ENCODE measurements at places on chromosomes 1 and 21. TPM values are rescaled to one million over a fixed set of nuclear protein-coding genes. Genes with fewer than 3 reads are reported as not detected.

Gene CAMK1G
- total RNA-seq, result not detected

Gene PLA2G2D
- not detected for total RNA-seq

Gene CRP
- total RNA-seq, result not detected

Gene SPATA17
- 0.22 TPM for total RNA-seq

Gene GJA4
- total RNA-seq, result not detected

Gene LRRIQ3
- 1.4 TPM for total RNA-seq

Gene NMNAT2
- total RNA-seq, result 0.65 TPM

Gene CERS2
- total RNA-seq, result 165 TPM

Gene BEST4
- 0.12 TPM for total RNA-seq

All from epithelial cell of proximal tubule (primary cell).